NCI-H510A (cell line): ENCODE measurements at places on chromosomes 11 and 22.
A peak's percentile ranks its signal among the peaks of the same experiment; 100 is the strongest.

DNA sequence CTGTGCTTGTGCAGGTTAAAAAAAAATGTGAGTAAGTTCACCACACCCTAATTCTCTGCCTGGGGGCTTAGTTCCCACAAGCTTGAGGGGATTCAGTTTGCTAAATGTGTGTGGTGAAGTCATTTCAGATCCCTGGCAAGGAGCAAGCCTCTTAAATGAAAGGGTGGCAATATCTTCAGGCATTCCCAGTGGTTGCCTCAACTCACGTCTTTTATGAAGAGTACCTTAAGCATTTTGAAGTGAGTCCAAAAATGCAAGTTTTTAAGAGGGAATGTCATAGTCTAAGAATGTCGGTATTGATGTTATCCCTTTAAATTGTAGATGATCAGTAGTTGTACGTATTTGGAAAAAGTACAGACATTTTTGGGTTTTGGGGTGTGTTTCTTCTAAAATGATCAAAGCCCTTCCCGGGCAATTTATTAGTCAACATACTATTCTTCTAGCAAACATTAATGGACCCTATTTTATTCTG is 4.9 kb downstream of the TCP11L1 start:
- DNase-seq: no peak

DNA sequence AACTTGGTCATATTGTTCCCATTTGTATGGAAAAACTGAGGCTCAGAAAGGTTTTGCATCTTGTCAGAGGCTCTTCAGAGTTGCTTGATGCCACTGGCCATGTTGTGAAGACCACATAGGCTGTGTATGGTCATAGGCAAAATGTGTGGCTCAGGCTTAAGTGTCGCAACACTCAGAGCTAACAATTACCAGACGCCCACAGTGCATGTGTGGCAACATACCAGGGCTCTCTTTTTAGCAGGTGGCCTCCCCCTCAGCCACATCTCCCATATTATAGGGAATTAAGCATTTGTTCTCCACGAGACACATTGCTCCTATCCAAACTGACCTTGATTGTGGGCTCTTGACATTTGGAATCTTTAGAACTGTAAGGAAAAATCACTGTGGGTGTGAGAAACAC is 802.5 kb downstream of the DLG2 start:
- no peak for DNase-seq

DNA sequence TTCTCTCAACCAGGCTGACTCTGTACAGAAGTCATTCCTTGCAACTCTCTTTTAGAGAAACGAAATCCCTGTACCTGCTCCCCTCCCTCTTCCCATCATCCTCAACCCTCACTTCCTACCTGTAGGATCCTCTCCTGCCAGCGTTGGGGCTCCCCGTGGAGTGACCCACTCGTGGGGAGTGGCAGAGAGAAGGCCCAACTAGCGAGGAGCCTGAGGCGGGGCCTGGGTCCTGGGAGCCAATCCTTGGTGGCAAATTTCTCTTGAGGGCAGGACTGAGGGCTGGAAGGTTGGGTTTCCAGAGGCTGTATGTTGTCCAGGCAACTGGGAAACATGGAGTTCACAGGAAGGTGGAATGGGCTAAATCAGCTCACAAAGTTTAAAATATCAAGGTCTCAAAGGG is 10.4 kb downstream of the NHERF4 start:
- DNase-seq: peak; percentile 87

- no peak for DNase-seq
Observed at GRCh38 chr11:33068611-33069340, 29.4 kb downstream of the TCP11L1 start.

DNA sequence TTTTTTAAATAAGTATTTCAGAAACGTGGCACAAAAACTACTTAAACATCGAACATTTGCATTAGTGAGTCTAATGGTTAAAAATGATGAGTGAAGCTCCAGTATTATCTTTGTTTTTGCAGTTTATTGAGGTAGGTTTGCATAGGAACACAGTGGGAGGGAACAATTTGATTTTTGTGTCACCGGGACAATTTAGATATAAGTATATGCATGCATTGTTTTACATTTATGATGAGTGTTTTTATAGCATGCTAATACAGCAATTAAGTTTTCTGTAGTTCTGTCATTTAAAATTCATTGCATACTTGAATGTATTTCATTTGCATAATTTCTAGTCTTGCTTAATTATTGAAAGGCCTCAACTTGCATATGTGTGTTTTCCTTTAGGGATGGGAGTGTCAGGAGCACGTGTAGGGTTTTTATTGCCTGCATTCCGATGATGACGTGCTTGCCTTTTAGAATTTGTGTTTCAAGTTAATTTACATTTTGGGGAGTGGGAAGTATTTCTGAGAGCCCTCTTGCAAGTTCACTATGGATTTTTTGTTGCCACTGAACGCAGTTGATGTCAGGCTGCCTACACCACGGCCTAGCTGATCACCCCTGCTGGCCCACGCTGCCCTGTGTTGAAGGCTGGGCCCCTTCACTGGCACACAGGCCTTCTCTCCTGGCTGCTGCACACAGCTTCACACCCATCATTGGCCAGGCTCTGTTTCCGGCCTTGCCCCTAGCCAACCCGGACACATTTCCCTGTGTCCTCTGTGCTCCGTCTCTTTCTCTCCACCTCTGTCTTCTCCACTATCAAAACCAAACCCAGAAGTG is 120.9 kb downstream of the TBC1D22A start:
- no peak for DNase-seq

GRCh38 chr11:69327741-69328191 is 33.8 kb downstream of the MYEOV start:
- DNase-seq: no peak

DNA sequence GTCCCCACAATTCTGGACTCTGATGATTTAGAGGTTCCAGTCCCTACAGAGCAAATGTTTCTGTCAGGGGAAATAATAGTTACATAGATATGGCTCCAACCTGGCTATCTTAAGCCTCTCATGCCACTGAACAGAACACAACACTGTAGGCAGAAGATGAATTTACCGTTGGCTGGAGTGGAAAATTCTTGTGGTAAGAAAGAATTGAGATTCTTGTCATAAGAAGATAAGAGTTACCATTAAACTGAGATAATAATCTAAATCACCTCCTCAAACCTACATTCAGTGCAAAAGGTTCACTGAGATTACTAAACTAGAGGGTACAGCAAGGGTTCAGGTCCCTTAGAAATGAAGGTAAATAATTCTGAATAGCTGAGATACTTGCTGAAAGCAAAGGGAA is 10.1 kb upstream of the NAALAD2 start:
- no peak for DNase-seq

DNA sequence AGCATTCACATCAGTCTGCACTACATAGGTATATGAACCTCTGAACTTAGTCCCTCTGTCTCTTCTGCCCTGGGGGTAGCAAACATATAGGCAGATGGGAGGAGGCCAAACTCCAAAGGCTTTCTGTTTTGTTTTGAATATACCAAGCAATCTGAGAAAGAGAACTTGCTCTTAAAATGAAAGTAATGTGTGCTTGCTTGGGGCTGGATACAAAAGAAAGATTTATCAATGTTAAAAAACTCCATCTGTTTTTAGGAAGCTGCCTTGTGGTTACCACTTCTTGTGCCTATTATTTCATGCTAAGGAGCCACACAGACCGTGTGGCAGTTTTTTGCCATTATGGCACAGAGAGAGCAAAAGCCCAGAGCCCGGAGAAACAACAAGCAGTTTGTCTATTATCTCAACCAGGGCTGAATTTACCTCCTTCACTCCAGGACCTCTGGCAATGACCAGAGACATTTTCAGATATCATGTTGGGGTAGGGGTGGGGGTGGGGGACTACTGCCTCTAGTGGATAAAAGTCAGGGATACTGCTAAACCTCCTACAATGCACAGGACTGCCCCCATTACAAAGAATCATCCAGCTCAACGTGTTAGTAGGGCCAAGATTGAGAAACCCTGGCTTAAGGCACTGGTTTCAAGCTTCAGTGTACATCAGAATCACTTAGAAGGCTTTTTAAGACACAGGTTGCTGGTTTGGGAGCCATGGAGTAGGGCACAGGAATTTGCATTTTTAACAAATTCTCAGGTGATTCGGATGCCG is 124.2 kb downstream of the APIP start:
- no peak for DNase-seq

- DNase-seq: no peak
Observed at GRCh38 chr22:20565079-20565734, 57.8 kb downstream of the MED15 start.

DNA sequence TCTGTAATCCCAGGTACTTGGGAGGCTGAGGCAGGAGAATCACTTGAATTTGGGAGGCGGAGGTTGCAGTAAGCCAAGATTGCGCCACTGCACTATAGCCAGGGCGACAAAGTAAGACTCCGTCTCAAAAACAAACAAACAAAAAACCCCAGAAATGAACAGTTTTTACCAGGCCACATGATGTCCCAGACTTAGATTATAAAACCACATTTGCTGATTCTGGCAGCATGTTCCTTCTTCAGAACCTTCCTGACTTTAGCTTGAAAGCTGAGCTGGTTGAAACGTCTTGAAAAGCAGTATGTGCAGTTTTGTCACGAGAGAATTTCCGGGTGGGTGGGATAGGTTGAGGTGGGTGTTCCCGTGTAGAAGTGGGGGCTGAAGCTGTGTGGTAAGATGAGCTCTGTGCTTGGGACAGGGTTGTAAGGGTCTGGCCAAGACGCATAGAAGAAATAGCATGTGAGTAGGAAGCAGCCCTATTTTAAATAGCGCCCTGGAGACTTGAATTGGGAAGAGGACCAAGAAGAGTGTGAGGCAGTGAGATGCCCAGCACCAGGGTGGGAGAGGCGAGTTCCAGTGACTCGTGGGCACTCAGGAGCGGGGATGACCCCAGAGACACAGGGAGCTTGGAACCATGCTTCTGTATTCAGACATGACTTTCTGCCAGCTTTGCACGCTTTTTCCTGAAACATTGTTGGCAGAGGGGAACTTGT is 7.6 kb downstream of the AP2A2 start:
- no peak for DNase-seq

DNA sequence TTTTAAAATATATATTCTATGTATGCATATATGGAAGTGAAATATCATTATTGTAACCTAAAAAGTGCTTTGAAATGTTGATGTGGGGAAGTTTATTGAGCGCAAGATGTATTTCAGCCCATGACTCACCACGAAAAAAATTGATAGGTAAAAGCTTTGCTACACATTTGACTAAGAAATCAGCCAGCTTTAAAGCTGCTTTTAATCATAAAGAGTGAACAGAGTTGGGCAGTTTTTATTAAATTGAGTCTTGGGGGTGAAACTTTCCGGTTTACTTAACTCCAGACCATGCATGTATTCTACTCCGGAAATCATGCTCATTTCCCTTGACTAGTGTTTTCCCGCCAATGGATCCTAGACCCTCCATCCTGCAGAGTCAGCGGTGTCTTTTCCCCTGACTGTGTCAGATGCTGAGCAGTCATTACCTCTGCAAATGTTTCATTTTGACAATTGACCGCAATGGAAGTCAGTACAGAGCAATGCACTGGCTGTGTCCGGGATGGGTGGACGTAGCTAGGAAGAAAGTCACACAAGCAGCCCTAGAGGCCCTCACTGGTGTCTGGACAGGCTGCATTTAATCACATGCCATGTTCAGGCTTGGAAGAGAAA is 47.2 kb upstream of the MPEG1 start:
- no peak for DNase-seq

GRCh38 chr11:68282141-68282860 is 10.5 kb upstream of the C11orf24 start:
- DNase-seq: no peak

DNA sequence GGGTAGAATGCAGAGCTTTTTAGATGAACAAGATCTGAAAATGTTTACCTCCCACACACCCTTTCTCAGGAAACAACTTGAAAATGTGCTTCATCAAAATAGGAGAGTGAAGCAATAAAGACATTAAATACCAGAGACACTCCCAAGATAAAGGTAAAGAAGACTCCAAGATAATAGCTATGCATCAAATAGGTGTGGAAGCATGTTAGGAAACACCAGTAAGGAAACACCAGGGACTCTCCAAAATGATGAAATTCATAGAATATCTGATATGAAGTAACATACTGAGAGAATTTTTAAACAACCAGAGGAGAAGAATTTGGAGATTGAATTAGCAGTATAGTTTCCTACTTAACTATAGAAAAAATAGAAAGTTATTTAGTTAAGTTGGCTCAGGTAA is 57.0 kb downstream of the OR10A6 start:
- DNase-seq: no peak

GRCh38 chr11:13535819-13536218 is 40.0 kb upstream of the PTH start:
- no peak for DNase-seq

DNA sequence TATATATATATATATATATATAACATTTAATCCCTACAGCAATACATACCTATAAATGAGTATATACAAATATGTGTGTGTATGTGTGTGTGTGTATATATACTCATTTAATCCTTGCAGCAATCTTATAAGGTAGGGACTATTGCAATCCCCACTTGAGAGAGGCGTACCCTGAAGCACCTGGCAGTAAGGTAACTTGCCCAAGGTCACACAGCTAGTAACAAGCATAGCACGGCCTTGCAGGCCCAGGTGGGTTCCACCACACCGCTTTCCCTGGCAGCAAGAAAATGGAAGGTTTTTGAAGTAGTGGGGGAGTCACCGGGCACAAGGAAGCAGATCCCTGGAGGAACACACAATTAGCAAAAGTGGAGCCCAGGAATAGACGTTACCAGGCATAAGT is 3.3 kb upstream of the ADA2 start:
- DNase-seq: no peak

DNA sequence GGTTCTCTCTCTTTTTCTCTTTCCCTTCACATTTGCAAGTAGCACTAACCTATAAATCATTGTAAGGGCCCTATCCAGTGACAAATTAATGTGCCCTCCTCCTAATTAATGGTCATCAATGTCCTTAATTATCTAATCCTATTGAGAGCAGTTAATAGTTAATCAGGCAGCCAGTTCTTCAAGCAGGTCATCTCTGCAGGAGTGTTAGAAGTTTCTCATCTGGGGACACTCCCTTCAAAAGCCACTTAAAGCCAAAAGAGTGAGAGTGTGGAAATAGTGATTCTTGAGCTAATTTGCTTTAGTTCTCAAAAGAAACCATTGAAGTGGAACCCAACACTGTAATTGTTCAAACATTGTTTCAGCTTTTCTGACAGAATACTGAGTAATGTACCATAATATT is 141.6 kb downstream of the ELP4 start:
- DNase-seq: no peak

DNA sequence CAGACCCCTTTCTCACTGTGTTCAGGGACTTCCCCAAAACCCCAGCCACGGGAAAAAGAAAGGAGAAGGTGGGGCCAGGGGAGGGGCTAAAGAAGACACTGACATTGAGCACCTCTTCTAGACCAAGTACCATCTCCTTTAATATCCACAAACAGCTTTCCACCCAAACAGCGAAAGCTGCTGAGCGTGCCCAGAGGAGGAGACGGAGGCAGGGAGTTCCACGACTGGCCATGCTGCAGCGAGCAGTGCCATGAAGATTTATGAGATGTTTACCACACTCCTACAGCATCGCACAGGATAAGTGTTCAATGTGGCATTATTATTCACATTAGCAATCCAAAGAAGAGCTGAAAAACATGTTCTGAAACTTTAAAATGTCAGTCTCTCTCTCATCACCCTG is 127.4 kb downstream of the LARGE1 start:
- no peak for DNase-seq
